ENCODE measurements at places on chromosomes 4 and X.
A peak's percentile ranks its signal among the peaks of the same experiment; 100 is the strongest.

DNA sequence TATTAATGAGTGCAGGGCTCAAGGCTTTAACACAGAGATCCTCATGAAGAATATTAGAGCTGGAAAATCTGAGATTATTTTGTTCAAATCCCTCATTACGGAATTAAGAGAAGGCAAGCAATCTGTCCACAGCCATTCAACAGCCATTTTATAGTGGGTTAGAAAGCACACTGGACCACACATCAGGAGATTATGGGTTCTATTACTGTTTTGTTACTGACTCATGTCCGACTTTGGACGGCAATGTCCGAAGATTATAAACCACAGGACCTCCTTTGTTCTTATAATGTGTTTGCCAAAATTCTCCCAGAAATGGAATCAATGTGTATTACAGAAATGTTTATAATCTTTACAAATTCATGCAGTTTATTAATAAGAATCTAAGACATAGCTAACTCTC, 8.1 kb downstream of the LAMTOR3 start:
- DNase-seq: no peak

GRCh38 chr4:155288999-155289398, 80.6 kb downstream of the NPY2R start:
- DNase-seq: no peak

DNA sequence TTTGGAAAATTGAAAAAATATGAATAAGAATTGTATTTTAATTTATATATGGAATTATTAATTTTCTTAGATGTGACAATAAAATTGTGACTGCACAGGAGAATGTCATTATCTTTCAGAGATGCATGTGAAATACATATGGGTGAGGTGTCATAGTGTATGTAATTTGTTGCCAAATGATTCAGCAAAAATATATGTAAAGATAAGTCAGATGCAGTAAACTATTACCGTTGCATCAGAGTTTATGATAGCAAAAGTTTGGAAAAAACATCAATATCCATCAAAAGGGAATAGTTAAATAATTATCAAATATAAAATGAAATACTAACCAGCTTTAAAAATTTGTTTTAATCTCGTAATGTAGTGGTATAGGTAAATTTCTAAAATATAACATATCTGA, 10.4 kb upstream of the SLC7A11 start:
- DNase-seq: no peak

GRCh38 chr4:58761563-58761962, 1651.4 kb upstream of the IGFBP7 start:
- no peak for DNase-seq

DNA sequence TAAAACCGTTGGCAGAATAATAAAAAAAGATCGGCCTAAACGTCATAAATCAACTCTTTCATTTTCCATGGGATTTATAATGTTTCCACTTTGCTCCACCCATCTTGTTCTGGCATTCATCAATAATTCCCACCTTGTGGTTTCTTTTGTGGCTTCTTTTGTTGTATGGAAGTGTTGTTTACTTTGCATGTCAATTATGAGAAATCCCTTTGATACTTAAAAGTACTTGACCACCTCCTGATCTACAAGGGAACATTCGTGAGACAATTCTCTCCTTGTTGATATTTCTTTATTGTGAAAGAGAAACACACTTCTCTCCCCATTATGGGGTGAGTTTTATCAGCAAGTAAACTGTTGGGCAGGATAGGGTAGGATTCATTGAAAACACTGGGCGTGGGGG, 2.8 kb downstream of the AMELX start:
- no peak for DNase-seq

DNA sequence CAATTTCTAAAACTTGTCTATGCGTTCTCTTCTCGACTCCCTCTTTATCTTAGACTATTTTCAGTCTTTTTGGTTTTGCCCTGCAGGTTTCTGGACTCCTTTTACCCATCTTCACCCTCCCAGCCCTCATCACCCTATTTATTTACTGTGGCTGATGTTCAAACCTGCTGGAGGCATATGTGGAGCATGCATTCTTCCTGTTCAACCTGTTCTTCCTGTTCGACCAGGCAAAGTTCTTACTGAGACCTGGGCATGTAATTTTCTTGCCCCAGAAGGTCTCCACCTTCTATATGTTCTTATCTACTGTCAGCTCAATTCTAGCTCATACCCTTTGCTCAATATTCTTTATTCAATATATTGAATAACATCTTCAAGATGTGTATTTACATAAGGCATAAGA, 69.4 kb upstream of the AGA start:
- DNase-seq: no peak

DNA sequence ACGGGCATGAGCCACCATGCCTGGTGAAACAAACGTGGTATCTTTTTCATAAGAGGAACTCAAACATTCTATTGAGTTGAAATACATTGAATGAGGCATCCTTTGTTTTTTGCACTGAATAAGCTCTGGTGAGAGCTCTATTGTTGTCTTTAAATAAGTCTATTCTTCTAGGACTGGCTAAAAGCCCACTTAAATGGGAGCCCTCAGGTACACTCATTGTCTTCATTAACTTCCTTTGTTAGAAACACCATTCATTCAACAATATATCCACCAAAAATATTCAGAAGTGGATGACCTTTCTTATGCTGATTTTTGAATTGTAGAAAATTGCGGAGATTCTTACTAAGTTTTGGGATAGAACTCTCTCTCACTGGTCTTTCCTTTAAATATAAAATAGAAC, 568.0 kb downstream of the IL1RAPL1 start:
- DNase-seq: no peak

DNA sequence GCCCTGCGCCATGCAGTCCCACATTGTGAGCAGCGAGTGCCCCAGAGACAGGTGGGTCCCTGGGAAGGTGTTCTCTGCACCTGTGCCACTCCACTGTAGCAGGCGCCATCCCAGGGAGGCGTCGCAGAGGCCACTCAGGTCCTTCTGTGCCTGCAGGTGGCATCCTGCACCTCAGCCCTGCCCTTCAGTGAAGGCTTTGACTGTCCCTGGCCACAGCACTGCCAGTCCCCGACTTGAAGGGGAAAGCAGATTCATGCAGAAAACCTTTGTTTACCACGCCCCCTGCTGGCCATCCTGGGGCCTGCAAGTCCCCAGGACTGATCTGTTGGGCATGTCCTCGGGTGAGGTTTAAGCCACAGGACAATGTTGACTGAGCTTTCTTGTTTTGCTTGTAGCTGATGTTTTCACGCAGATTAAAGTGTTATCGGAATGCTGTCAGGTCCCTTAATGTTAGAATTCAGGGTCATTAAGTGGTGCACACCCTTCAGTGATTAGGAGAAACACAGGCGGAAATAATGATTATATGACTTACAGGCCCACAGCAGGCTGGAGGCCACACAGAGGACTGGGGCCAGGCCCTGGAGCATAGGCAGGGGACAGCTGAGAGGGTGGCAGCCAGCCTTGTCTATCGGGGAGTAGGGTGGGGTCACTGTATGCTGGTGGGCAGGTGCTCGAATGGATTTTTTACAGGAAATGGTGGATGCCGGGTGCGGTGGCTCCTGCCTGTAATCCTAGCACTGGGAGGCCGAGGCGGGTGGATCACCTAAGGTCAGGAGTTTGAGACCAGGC, 5.0 kb downstream of the TACC3 start:
- DNase-seq: peak; percentile 68

- peak; percentile 62 for DNase-seq
Observed at GRCh38 chrX:9464435-9465371, at the start of gene TBL1X. TSS of gene TBL1X (plus strand) at chrX:9465058. CDS start at chrX:9653587, 188,529 bp downstream.

- no peak for DNase-seq
Observed at GRCh38 chrX:43631841-43632240, 24.3 kb upstream of the MAOA start.

DNA sequence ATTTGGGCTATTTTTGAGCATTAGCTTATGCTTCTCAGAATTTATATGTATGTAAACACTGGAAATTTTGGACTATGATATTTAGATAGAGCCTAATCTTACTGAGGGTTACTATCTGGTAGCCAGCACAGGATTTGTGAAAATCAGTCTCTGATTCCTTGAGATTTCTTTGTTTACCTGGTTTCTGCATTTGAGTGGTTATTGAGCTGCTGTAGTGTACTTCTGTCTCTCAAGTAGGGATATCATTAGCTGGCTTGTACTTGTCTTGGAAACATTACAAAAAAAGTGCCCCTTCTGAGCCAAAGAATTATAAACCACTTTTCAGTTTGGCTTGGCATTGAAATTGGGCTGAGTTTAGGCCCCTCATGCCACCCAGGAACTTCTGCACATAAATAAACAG, 49.7 kb downstream of the TLL1 start:
- no peak for DNase-seq

DNA sequence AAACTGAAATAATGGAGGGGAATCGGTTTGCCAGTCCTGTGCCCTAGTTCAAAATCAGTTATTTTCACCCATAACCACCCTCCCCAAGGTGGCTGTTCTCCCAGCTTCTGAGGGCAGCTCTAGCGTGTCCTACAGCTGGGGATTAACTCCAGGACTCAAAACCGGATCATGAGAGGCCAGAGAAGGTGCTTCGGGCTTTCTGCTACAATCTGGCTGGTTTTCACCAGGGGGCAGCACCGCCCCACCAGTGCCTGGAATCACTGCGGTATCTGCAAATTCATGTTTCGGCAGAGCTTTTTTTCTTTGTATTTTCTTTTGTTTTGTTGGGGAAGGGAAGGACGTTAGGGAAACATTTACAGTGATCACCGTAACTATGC, 28.4 kb downstream of the PDHA1 start:
- DNase-seq: peak; percentile 67

GRCh38 chr4:1775731-1776500, 17.2 kb upstream of the FGFR3 start:
- DNase-seq: no peak

GRCh38 chr4:172830295-172830764, 338.3 kb upstream of the GALNT7 start:
- DNase-seq: peak; percentile 23

DNA sequence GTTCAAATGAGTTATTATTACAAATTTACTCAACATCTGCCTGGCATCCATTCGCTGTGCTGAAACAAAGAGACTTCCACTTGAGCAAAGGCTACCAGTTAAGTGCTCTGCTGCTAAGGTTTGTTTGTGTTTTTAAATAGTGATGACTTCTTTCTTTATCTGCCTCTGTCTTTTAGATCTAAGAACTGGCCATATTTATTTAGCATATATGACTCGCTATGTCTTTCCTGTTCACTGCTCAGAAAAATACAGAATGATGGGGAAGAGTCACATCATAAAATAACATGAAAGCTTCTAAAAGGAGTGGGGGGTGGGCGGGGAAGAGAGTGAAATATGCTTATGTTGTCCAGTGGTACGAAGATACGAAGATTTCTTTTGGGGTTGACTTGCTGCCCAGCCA, 322.2 kb downstream of the GPAT3 start:
- DNase-seq: no peak

GRCh38 chrX:150062292-150063137, 124.2 kb upstream of the EOLA2 start:
- peak; percentile 89 for DNase-seq

- no peak for DNase-seq
Observed at GRCh38 chrX:132776486-132777210, 181.8 kb downstream of the HS6ST2 start.

DNA sequence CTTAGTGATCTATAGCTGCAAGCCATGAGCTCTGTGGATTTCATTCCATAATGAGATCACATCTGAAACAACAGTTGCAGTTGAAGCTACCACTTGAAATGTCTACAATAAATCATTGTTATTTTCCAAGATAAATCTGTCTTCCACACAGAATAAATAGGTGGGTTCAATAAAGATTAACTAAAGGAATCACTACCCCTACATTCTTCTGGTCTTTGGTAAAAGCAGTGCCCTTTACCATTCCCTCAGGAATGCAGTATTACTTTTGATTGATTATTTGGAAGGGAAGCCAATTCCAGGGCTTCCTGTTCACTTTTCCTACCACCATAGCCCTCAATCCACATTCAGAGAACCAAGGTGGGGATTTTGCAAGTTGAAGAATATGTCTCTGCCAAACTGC, 38.9 kb upstream of the MAP9 start:
- DNase-seq: no peak

- no peak for DNase-seq
Observed at GRCh38 chr4:83626245-83626836, 90.4 kb downstream of the GPAT3 start.

DNA sequence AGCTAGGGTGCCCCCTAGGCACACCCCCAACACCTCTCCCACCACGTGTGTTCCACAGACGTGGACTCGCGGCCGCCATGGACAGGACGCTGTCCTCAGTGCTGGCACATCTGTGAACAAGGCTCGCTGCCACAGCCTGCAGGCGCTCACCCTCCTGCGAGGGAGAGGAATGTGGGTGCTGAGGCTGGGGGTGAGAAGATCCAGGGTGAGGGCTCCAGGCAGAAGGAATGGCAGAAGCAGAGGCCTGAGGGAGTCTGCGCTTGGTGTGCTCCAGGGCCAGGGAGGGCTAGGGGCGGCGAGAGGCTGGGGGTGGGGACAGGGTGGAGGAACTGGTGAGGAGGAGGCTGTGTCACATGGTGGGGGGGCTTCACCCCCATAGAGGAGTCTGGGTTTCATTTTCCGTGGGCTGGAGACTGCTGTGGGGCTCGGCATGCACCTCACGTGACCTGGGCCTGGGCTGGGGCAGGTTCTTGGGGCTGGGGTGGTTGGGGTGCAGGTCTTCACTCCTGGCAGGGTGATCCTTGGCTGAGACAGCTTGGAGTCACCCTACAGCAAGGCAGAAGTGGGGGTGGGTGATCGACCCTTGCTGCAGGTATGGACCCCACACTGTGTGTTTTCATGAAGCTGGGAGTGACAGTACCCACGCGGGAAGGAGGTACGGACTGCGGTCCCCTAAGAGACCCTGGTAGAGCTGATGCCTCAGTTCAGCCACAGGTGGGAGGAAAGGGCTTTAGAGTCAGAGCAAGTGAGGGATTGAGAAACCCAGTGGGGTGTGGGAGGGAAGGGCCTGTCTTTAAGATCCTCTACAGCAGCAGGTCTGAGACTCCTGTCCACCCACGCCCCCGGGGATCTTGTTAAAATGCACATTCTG, 103.7 kb downstream of the PSAPL1 start:
- DNase-seq: no peak

GRCh38 chrX:40933132-40933705, 152.0 kb upstream of the USP9X start:
- peak; percentile 35 for DNase-seq

DNA sequence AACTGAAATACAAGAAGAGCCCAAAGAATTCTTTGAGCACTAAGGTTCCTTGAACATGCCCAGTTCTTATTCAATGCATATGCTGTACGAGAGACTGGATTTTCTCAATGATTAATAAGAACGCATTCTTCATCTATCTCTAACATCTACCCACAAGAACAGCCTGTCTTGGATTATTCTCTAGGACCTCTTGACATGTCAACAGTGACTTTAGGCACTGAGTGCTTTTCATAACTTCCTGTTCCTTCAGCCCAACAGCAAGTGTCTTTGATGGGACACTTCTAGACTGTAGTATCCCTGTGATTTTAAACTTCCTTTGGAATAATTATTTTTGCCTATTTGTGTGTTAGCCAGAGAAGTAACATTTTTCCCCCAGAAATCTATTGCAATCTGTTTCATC, 69.3 kb downstream of the OPHN1 start:
- no peak for DNase-seq

DNA sequence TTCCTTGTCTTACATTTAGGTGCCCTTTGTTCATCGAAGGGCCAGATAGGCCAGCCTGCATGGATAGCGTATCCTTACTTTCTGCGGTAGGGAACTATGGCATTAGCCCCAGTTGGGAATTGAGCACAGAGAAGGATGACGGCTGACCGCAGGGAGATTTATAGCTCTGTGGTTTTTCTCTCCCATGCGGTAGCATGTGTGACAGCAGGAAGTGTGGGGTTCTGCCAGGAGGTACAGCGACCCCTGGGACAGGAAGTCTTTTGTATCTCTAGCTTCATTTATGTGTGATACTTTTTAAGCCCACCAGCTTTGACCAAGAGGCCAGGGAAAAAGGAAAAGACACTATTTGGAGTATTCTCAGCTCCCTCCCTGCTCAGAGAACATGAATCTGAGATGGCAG, 33.1 kb downstream of the GAB3 start:
- DNase-seq: peak; percentile 86
